ENCODE measurements at places on chromosomes 12 and 14.

DNA sequence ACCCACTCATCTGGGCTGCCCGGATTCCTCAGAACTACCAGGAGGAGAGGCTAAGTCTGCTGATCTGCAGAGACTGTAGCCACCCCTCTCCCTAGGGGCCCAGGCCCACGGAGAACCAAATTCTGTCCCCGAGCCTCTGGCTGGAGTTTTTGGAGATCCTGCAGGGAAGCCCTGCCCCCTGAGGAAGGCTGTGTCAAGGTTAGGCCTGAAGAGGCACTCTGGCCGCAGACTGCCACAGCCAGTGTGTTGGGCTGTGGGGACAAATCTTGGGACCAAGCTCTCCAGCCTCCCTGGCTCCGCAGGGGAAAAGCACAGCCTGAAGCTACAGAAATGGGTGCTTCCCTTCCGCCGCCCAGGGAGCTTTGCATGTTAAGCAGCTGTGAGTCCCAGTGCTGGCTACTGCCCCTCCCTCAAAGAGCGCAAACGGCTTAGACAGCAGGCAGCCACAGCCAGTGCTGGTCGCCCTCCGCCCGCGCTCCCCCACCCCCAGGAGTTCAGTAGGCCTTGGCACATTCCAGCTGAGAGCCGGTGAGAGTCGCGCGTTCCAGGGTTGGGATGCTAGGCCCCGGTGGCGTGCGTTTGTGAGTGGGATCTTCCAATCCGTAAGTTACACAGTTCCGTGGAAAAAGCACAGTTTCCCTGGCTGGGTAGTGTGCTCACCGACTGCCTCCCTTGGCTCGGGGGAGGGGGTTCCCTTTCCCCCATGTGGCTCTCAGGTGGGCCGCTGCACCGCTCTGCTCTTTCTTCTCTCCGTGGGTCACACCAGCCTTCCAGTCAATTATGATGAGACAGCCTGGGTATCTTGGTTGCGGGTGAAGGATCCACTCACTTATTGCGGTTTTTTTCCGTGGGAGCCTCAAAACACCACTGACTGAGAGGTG is 13.2 kb downstream of the CLEC4E start:
- no peak for DNase-seq

- no peak for DNase-seq
Observed at GRCh38 chr14:100384819-100385813, 62.0 kb downstream of the SLC25A47 start.

GRCh38 chr12:50157259-50157658 is 9.9 kb downstream of the CERS5 start:
- no peak for DNase-seq

DNA sequence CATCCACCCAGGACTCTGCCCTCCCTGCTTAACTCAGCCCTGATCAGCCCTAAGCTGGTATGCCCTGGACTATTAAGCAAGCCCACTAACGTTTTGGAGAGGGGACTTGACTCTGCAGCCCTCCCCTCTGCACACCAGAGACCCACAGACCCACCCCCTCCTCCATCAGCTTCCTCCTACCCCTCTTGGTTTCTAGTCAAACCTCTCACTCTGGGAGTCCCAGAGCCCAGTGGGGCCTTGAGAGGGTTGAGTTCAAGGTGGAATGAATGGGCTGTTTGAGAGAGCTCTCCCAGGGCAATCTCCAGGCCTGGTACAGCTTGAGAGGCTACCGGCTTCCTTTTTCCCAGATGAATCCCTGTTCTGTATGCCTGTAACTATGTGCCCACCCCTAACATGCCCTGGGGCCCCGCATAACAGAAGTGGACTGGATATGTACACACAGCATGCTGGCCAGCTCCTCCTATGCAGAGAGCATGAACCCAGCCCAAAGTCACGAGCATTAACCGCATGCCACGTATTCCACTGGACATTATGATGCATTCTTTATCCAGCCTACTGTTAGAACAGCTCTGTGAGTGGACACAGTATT is 43.6 kb downstream of the IRF2BPL start:
- no peak for DNase-seq

Data from head of caudate nucleus (tissue), 42 donors.